ENCODE measurements at places on chromosomes 5 and 9.

- DNase-seq: no peak
These were observed 20.4 kb upstream of the COL27A1 start for GRCh38 chr9:114134827-114135396.

- no peak for DNase-seq
These were observed 49.9 kb downstream of the ADCY2 start for GRCh38 chr5:7445831-7446230.

DNA sequence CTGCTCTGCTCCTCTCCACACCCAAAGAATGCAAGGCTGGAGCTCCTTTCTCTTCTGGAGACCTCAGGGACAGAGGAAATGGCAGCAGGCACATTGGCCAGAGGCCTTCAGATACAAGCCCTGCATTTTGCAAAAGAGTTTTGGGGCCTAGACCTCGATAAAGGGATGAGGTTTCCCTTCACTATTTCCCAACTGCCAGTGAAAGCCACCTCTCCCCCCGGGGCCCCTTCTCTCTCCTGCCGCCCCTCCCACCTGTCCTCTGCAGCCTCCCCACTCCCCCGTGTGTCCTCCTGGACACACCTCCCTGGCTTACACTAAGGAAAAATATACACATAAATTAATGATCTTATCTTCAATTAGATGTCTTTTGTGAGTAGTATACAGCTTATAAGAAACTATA lies 21.3 kb upstream of the LMNB1 start:
- no peak for DNase-seq

DNA sequence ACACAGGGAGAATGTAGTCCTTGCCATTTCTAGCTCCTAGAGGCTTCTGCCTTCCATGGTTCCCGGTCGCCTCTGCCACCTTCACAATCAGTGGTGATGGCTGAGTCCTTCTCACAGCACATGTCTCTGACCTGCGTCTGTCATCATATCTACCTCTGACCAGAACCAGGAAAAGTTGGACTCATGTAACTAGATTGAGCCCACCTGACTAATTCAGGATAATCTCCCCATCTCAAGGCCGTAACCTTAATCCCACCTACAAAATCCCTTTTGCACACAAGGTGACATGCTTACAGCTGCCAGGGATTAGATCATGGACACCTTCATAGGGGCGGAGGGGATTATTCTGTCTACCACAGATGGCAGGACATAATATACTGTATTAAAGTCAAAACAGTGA lies 375.6 kb downstream of the ICE1 start:
- no peak for DNase-seq

GRCh38 chr9:86697213-86697612 lies 250.1 kb downstream of the GAS1 start:
- DNase-seq: no peak

- DNase-seq: no peak
These were observed 130.9 kb downstream of the CD180 start for GRCh38 chr5:67065696-67066095.

DNA sequence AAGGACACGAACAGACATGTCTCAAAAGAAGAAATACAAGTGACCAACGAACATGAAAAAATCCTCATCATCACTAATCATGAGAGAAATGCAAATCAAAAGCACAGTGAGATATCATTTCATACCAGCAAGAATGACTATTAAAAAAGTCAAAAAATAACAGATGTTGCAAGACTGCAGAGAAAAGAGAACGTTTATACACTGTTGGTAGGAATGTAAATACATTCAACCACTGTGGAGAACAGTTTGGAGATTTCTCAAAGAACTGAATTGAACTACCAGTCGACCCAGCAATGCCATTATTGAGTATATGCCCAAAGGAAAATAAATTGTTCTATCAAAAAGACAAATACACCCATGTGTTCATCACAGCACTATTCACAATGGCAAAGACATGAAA lies 45.7 kb downstream of the FXN start:
- no peak for DNase-seq
